Breast epithelium (tissue), 4 donors: ENCODE measurements at places on chromosomes 5 and 9. TPM values are rescaled to one million over a fixed set of nuclear protein-coding genes. Genes with fewer than 3 reads are reported as not detected.

GRCh38 chr5:40037713-40038112, 612.9 kb upstream of the DAB2 start:
- H3K36me3 ChIP-seq: no peaks in the 10 kb centered on the region
- no peaks in the 10 kb centered on the region for H3K27me3 ChIP-seq
- H3K27ac ChIP-seq: no peak overlapping the region
- DNase-seq: no peak

The TLX3 gene
- not detected for total RNA-seq

The LEAP2 gene
- total RNA-seq: 4.1 TPM

The SLC36A3 gene
- total RNA-seq: not detected

The NSD1 gene
- total RNA-seq: 37.7 TPM

DNA sequence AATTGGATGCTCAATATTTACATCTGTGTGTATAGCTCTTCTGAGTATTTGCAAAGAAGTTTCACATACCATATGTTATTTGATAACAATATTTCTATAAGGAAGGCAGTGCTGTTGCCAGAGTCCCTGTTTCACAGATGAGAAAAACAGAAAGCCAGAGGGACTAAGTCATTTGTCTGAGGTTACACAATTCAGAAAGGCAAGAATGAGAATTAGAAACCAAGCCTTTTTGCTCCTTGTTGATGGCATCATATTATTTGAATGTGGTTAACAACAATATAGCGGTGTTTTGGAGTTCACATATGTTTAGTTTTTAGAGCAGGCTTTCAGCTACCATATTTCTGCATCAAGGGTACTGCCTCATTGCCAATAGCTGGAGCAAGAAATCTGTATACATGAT, 110.9 kb upstream of the PRLR start:
- no peaks in the 10 kb centered on the region for H3K36me3 ChIP-seq
- H3K4me1 ChIP-seq: no peaks in the 10 kb centered on the region
- H3K27ac ChIP-seq: no peak overlapping the region
- no peaks in the 10 kb centered on the region for H3K27me3 ChIP-seq
- DNase-seq: no peak

GRCh38 chr5:159181152-159181551, 28.2 kb downstream of the RNF145 start:
- H3K27ac ChIP-seq: peak overlapping the region; percentile 19
- H3K4me3 ChIP-seq: no peak overlapping the region
- no peaks in the 10 kb centered on the region for H3K27me3 ChIP-seq
- no peak for DNase-seq

DNA sequence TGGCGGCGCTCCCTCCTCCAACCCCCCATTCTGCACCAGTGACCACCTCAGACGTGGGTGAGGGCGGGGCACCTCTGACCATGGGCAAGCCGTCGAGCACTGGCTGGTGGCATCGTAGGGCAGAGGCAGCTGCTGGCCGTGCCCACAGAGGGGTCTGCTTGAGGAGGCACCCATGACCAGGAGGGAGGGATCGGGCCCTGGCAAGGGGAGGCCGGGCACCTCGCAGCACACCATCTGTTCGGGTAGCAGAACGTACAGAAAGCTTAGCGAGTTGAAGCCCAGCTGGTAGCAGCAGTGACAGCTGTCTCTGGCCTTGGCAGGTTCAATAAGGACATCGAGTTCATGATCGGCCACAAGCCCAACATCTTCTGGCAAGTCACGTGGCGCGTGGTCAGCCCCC, 4.3 kb upstream of the SLC6A18 start:
- H3K4me3 ChIP-seq: no peak overlapping the region
- no peak overlapping the region for H3K27ac ChIP-seq
- DNase-seq: no peak
- no peaks in the 10 kb centered on the region for H3K4me1 ChIP-seq

The HNRNPA0 gene
- 11.5 TPM for total RNA-seq

- no peaks in the 10 kb centered on the region for H3K27me3 ChIP-seq
- no peak overlapping the region for H3K27ac ChIP-seq
- H3K4me3 ChIP-seq: no peak overlapping the region
- no peaks in the 10 kb centered on the region for H3K4me1 ChIP-seq
- no peaks in the 10 kb centered on the region for H3K36me3 ChIP-seq
Observed at GRCh38 chr9:101498323-101498722, 35.3 kb upstream of the RNF20 start.

The KIF27 gene
- 6.9 TPM for total RNA-seq

DNA sequence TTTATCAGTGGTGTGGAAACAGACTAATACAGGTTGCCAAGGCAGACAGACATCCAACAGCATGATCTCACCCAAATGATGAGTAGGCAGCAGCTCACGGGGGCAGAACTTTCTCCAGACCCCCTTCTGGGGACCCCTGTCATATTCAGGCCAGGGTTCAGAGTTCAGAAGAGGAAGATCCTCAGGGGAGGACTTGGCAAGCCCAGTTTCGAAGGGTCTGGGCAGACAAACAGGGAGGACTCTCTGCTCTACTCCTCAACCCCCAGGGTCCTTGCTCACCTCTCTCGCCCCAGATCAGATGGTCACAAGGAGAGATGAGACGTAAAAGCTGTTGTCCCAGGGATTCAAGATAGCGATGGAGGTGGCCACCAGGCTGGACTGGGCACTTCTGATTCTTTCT, 215.1 kb upstream of the MVB12B start:
- no peaks in the 10 kb centered on the region for H3K27me3 ChIP-seq
- no peaks in the 10 kb centered on the region for H3K4me1 ChIP-seq
- H3K36me3 ChIP-seq: no peaks in the 10 kb centered on the region
- no peak for DNase-seq

DNA sequence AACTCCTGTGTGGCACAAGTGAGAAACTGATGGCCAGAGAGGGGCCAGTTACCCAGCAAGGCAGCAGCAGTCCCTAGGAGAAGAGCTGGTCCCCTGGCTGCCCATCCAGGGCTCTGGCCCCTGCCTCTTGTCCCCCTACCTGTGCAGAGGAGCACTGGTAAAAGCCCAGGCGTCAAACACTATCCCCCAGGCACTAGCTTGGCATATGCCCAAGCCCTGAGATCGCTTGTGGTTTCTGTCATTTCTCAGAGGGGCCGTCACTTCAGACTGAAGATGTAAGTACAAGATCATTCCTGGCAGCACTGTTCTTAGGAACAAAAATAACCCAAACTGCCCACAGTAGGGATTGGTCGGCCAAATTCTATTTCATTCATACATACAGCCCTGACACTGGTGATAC, 53.9 kb downstream of the COL15A1 start:
- no peak for DNase-seq
- H3K27me3 ChIP-seq: no peaks in the 10 kb centered on the region
- no peak overlapping the region for H3K4me3 ChIP-seq
- H3K36me3 ChIP-seq: no peaks in the 10 kb centered on the region

DNA sequence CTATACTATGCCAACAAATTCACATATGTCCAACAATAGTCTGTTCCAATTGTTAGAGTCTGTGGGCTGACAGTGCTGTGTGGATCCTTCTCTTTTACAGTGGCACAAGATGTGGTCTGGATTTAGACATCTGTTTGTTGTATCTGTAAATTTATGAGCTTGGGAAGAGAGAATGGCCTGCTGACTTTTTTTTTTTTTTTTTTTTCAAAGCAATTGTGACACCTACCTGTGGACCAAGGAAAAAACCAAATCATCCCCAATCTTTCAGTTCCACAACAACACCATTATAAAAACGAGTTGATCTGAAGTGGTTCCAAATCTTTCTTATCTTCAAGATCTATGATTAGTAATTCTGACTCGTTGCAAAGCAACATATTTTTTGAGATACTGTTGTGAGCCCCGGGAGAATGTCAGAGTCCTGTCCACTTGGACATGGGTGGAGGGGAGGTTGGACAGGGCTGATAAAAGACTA, 4.9 kb downstream of the IRX2 start:
- no peaks in the 10 kb centered on the region for H3K36me3 ChIP-seq
- no peak for DNase-seq
- no peak overlapping the region for H3K4me3 ChIP-seq
- H3K4me1 ChIP-seq: no peaks in the 10 kb centered on the region
- no peaks in the 10 kb centered on the region for H3K27me3 ChIP-seq

The PFN3 gene
- total RNA-seq: not detected

The OR13C3 gene
- not detected for total RNA-seq

DNA sequence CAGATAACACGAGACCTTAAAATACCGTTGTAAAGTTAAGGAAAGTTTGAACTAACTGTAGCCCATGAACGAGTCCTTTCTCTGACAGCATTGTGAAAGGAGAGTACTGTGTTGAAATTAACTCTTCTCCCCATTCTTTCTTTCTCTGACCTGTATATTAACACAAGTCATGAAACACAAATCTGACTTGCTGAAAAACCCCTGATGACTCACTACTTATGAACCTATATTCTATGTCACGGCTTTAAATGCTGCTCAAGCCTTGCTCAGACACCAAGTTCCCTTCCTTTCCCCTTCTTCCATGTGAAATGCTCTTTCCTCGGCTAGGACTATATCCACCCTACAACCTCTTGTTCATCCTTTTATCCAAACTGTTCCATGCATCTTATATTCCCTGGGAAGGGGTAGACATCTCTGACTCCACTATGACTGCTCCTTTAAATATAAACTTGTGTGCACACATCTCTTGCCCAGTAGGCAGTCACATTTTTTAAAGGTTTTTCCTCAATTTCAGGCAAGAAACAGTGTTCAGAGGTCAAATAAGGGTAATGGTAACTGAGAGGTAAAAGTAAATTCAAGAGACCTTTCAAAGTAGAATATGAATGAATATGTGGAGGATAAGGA, 142.9 kb downstream of the NFIB start:
- no peak overlapping the region for H3K4me3 ChIP-seq
- peaks cover 6% of the 10 kb centered on the region for H3K4me1 ChIP-seq
- H3K36me3 ChIP-seq: no peaks in the 10 kb centered on the region
- DNase-seq: no peak

GRCh38 chr5:148147415-148147814, 20.9 kb upstream of the SPINK14 start:
- peak overlapping the region; percentile 54 for H3K27ac ChIP-seq
- no peak overlapping the region for H3K4me3 ChIP-seq
- DNase-seq: no peak
- H3K27me3 ChIP-seq: no peaks in the 10 kb centered on the region
- no peaks in the 10 kb centered on the region for H3K4me1 ChIP-seq

- DNase-seq: no peak
- no peaks in the 10 kb centered on the region for H3K36me3 ChIP-seq
- H3K4me3 ChIP-seq: no peak overlapping the region
- H3K27me3 ChIP-seq: no peaks in the 10 kb centered on the region
- H3K4me1 ChIP-seq: no peaks in the 10 kb centered on the region
- no peak overlapping the region for H3K27ac ChIP-seq
Observed at GRCh38 chr9:24614070-24614469, 68.4 kb upstream of the IZUMO3 start.

DNA sequence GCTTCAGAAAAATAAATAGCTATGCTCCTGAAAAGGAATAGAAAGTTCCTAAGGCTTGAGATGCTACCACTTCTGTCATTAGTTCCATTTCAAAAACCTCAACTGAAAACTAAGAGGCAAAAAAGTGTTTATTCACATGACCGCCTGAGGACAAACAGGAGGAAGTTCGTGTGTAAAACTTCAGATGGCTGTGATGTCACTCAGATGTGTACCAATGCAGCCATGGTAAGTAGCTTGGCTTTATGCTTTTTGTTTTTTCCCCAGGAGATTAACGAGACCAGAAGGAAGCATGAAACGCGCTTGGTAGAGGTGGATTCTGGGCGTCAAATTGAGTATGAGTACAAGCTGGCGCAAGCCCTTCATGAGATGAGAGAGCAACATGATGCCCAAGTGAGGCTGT, 33.0 kb downstream of the LMNB1 start:
- H3K4me3 ChIP-seq: no peak overlapping the region
- DNase-seq: no peak
- no peak overlapping the region for H3K27ac ChIP-seq
- H3K27me3 ChIP-seq: no peaks in the 10 kb centered on the region

The PCA3 gene
- 0.44 TPM for total RNA-seq

The MLANA gene
- total RNA-seq: not detected

The IL3 gene
- total RNA-seq: not detected

GRCh38 chr9:17531642-17532254, 47.1 kb upstream of the SH3GL2 start:
- DNase-seq: no peak
- no peaks in the 10 kb centered on the region for H3K27me3 ChIP-seq
- H3K4me1 ChIP-seq: no peaks in the 10 kb centered on the region
- no peak overlapping the region for H3K4me3 ChIP-seq
- H3K27ac ChIP-seq: no peak overlapping the region

- no peak for DNase-seq
- no peaks in the 10 kb centered on the region for H3K27me3 ChIP-seq
- H3K4me1 ChIP-seq: no peaks in the 10 kb centered on the region
- no peak overlapping the region for H3K27ac ChIP-seq
Observed at GRCh38 chr5:81147011-81147885, 85.9 kb upstream of the CKMT2 start.

- H3K4me3 ChIP-seq: no peak overlapping the region
- no peak for DNase-seq
- no peak overlapping the region for H3K27ac ChIP-seq
- no peaks in the 10 kb centered on the region for H3K4me1 ChIP-seq
- H3K36me3 ChIP-seq: no peaks in the 10 kb centered on the region
- no peaks in the 10 kb centered on the region for H3K27me3 ChIP-seq
Observed at GRCh38 chr5:133658327-133658726, 46.0 kb upstream of the FSTL4 start.

The RHOBTB3 gene
- 82.8 TPM for total RNA-seq
